ENCODE measurements at places on chromosomes 7 and 10. TPM values are rescaled to one million over a fixed set of nuclear protein-coding genes. Genes with fewer than 3 reads are reported as not detected.

The SOSTDC1 gene
- 0.19 TPM for polyA plus RNA-seq

The SEMA3E gene
- 0.08 TPM for polyA plus RNA-seq

The UBE3C gene
- 11.0 TPM for polyA plus RNA-seq

- no peak for DNase-seq
Measured at GRCh38 chr7:136116186-136116585, 139.0 kb upstream of the MTPN start.

- DNase-seq = no peak
Measured at GRCh38 chr7:97118306-97118917, 914 bp downstream of the SDHAF3 start.

GRCh38 chr10:74150204-74150989, at the start of gene AP3M1:
TSS of gene AP3M1 (minus strand) at chr10:74150828. CDS start at chr10:74138379, 12,449 bp downstream.
- peak; percentile 85 for DNase-seq

DNA sequence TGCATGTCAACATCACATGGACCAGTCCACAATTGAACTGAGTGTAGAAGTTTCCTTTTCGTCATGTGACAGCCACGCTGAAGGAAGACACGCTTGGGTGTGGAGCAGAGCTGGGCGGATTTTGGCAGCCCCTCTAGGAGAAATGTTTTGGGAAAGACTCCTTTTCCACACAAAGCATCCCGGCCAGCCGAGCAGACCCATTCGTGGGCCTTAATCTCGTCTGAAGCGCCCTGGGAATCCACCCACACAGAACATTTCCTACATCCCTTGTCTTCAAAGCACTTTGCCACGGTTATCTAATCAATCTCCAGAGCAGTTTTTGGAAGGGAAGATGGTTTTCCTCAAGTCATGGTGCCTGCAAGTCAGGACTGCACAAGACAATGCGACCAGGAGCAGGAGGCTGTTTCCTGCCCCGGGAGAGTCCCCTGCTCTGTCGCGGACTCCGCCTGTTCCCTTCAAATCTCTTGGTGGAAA, 8.4 kb upstream of the IFT22 start:
- peak; percentile 56 for DNase-seq

GRCh38 chr7:40093631-40094350, 40.6 kb downstream of the MPLKIP start:
- no peak for DNase-seq

- no peak for DNase-seq
Measured at GRCh38 chr7:91164506-91164905, 99.7 kb upstream of the FZD1 start.

DNA sequence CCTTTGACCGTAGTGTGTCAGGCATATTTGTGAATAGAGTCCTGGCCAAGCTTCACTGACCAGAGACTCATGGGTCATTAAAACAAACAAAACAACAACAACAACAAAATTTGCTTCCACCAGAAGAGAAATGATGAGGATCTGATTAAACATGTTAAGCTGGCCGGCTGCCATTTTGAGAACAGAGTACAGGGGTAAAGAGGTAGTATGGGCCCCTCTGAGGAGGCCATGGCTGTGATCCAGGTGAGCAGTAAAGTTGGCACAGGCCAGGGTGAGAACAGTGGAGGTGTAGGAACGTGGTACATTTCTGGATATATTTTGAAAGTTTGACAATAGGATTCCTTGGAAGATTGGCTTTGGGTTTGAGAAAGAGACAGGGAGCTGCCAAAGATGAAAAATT, 252.5 kb downstream of the TWIST1 start:
- no peak for DNase-seq

GRCh38 chr7:96989241-96989858, 16.0 kb upstream of the DLX6 start:
- DNase-seq = no peak

- DNase-seq = no peak
Measured at GRCh38 chr7:42103456-42103855, 133.6 kb downstream of the GLI3 start.

GRCh38 chr7:159130199-159130775, 14.4 kb downstream of the VIPR2 start:
- no peak for DNase-seq
